Hippocampal formation (tissue), 2 donors: ENCODE measurements at places on chromosomes 11 and 22.

- no peak for DNase-seq
Measured at GRCh38 chr11:79274636-79275331, 166.0 kb downstream of the TENM4 start.

DNA sequence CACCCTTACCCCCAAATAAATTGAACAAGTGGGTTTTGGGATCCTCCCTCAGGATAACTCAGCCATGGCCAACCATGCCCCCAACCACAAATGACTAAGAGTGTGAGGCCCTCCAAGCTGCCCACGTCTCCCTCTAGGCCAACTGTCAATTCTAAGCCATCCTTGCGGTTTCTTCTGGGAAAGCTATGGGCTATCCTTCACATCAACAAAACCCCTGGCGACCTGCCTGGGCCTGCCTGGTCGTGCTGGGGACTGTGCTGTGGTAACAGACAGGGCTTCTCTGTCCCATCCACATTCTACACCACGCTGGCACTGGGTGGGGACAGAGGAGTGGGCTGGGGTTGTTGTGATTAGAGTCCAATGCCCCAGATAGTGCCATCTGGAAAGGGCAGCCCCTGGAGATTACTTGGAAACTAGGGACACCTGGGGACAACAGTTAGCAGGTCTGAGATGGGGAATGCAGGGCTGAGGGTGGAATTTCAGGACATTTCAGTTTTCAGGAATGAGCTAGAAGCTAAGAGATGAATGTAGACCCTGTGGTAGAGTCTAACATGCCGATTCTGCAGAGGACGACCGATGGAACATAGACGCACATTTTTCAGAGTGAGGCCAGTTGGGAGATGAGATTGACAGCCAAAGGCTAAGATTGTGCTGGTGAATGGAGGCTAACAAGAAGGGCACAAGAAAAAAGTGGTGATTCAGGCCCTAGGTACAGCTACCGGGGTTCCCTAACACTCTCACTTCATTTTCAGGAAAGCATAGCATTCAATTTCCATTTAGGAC lies 131.9 kb downstream of the RASSF10 start:
- DNase-seq = no peak

DNA sequence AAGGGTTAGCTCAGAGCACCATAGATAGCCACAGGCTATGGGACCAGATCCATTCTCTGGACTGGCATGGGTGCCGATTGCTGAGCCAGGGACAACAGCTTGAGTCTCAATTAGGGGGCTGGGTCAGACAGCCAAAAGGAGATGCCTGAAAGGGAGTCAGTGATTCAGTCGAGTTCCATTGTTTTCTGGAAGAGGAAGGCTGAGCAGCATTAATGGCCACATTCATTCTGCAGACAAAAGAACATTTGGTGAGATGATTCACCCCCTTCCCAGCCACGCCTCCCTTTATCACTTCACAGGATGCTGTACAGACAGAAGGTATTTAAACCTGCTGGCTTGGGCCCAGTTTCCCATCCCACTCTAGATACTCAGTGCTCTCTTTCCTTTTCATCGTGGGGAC lies 131.9 kb downstream of the ADAMTS15 start:
- DNase-seq = peak; percentile 65

DNA sequence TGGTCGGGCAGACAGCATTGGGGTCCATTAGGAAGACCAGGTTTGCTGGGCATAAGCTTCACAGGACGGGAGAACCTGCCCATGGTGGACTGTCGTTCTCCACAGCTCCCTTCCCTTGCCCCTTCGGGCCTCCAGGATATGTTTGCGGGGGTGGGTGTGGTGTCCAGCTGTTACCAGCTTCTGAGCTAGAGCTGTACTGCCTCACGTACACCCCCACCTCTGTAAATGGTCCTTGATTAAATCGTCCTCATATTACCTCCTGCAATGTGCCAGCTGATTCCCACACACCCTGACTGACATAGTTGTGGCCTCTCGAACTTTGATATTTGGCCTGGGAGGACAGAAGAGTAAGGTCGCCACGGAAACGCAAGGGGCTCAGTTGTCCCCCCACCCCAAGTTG lies 16.2 kb upstream of the BCR start:
- no peak for DNase-seq

GRCh38 chr22:38202437-38203089 lies 769 bp downstream of the MAFF start:
- no peak for DNase-seq
